ENCODE measurements at places on chromosomes 1 and 21.
A peak's percentile ranks its signal among the peaks of the same experiment; 100 is the strongest.

DNA sequence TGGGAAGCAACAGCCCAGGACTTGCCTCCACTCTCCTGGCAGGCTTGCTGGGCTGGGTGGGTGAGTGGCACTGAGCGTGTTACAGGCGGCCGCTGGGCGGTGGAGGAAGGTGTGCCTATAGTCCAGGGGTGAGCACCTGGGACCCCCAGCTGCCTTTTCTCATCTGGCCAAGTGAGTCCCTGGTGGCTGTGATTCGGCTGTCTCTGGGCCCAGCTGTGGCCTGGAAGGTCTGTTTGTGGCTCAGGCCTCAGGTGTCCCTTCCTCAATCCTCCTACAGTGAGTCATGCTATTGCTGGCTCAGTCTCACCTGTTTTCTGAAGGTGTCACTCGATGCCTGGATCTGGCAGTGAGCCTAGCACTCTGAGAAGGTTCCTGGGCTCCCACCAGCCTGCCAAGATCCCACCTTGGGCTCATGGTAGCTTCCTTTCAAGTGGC lies 564.2 kb downstream of the PTPRU start:
- no peak for DNase-seq

DNA sequence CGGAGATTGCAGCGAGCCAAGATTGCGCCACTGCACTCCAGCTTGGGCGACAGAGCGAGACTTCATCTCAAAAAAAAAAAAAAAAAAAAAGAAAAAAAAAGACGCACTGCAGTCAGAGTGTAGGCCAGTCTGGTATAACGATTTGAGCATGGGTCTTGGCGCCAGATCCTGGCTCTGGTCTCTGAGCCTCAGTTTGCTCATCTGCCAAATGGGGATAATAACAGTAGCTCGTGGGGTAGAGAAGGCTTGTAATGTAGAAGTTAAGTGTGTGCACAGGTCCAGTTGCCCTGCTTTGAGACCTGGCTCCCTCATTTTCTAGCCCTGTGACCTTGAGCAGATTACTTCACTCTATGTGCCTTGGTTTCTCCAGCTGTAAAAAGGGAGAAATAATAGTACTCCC lies 26.3 kb upstream of the GRHL3 start:
- DNase-seq = no peak

DNA sequence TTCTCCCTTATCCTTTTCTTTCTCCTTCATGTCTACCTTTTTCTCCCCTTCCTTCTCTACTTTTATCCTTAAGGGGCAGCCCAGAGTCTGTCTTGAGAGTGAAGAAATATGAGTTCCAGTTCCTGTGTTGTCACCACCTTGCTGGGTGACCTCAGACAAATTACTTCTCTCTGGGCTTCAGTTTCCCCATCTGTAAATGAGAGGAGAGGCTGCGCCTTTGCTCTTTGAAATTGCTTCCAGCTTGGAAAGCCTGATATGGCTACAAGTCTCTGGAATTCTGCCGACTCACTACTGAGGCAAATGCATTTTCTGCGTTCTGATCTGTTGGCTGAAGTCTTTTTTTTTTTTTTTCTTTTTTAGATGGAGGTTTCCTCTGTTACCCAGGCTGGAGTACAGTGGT lies 119.2 kb downstream of the SYF2 start:
- no peak for DNase-seq

DNA sequence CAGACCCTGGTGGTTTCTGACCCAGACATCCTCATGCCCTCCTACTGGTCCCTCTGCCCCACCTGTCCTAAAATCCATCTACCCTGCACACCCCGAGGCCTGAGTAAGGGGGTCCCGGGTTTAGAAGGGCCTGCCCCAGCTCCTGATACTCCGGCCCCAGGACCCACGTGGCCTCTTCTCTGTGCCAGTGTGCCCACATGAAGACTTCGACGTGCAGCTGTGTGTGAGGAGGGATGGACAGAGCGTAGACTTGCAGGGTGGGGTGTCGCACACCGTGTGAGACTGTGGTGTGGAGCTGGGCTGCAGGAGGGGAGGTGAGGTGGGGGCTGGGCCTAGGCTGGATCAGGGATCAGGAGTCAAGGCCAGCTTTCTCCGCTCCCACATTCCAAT lies 461.1 kb downstream of the PTPRU start:
- DNase-seq = no peak

- no peak for DNase-seq
These were observed 33.2 kb downstream of the RCSD1 start for GRCh38 chr1:167663002-167663772.

- no peak for DNase-seq
These were observed 59.8 kb upstream of the ETV3 start for GRCh38 chr1:157197906-157198435.

GRCh38 chr1:110184446-110184845 lies 25.7 kb upstream of the KCNC4 start:
- DNase-seq = no peak

DNA sequence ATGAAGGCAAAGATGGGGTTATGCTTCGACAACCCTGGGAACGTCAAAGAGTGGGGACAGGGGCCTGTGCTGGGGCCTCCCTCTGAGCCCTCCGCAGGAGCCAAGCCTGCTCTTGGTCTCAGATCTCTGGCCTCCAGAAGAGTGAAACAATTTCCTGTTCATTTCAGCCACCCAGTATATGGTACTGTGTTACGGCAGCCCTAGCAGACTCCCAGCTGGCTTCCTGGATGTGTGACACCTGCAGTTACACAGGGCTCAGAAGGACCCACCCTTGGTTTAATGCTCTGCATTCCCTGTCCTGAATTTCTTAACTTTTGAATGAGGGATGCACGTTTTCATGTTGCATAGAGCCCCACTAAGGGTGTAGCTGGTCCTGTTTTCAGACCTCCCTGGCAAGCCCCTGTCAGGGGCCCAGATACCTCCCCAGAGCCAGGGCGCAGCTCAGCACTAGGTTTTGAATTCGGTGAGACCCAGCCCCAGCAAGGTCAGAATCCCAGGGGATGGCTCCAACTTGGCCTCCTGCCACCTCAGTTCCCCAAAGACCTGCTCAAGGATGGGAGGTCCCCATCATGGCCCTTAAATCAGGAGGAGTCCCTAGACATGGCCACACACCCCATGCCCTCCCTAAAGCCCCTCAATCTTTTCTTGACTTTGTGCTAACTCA lies 79.0 kb upstream of the IFFO2 start:
- no peak for DNase-seq

GRCh38 chr21:43611598-43612369 lies 47.5 kb downstream of the HSF2BP start:
- DNase-seq = peak; percentile 29

DNA sequence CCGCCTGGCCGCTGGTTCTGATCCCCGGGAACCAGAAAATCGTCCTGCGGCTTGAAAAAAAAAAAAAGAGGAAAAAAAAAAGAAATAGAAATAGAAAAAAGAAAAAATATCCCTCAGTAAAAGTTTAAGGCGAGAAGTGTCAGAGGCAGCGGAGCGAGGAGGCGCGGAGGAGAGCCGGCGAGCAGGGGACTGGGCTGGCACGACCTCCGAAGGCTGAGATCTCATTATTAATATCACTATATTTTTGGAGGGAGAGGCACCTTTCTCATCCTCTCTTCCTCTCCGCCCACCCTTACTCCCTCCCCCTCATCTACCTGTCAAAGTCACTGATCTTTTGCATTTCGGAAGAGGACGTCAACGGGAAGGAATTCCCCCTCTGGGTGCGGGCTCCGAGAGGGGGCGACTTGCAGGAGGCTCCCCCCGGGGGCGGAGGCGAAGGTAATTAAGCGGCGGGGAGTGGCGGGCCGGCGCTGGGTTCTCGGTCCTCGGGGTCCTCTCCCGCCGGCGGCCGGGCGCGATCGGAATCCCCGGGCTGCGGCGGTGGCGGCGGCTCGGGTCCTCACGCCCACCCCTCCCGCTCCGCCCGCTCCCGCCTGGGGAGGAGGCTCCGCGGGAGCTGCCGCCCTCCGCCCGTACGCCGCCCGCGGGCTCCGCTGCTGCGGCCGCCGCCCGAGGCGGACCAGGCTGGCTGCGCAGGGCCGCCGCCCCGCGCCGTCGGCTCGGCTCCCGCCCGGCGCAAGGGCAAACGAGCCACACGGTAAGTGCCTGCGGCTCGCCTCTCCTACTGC lies at the start of gene NTNG1:
TSS of gene NTNG1 (plus strand) at position 337 of the 788 bp plus-strand sequence.
- DNase-seq = no peak

GRCh38 chr1:231929311-231929710 lies 302.7 kb downstream of the DISC1 start:
- no peak for DNase-seq

DNA sequence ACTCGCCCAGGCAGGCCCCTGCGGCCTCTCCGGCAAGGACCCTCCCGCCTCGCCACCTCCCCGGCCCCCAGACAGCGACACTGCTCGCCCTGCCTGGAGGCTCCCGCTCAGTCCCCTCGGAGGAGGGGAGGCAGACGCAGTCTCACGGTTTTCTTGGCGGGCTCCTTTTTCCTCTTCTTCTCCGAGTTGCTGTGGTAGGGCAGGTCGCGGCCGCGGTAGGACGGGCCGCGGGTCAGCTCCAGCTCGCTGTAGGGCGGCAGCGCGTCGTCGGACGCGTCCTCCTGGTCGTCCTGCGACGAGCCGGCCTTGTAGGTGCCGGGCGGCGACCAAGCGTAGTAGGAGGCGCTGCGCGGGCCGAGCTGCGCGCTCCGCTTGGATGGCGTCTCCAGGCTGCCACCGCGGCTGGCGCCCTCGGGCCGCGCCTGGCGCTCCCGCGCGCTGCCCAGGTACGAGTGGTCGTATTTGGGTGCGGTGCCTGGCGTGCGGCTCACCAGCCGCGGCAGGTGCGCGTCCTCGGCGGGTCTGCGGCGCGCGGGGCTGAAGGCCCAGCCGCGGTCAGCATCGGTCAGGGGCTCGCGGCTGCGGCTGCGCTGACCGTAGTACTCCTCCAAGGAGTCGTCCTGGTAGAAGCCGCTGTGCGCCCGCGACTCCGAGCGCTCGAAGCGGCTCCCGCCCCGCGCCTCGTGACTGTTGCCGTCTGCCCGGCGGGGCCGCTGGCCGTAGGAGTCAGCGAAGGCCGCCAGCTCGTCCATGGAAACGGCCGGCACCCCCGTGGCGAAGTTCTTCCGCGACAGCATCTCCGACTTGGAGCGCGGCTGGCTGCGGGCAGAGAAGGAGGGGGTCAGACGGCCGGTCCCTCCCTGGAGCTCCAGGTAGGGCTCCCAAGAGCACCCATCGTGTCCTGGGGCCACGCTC lies 44.8 kb upstream of the TADA1 start:
- no peak for DNase-seq

DNA sequence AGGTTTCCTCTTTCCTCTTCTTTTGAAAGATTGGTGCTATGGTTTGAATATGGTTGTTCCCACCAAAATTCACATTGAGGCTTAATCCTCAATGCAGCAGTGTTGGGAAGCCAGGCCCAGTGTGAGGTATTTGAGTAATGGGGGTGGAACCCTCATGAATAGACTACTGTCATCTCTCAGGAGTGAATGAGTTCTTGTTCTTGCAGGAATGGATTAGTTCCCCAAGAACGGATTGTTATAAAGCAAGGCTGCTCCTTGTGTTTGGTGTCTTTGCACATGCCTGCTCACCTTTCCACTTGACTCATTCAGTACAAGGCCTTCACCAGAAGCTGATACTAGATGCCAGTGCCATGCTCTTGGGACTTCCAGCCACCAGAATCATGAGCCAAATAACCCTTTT lies 223.2 kb downstream of the BACH1 start:
- no peak for DNase-seq

GRCh38 chr1:1624443-1625403 lies 7.2 kb upstream of the MMP23B start:
- no peak for DNase-seq

GRCh38 chr1:3774946-3775489 lies 2.5 kb downstream of the SMIM1 start:
- no peak for DNase-seq

GRCh38 chr1:242524571-242525359 lies at the start of gene PLD5:
TSS of gene PLD5 (minus strand) at chr1:242524697.
- no peak for DNase-seq

- no peak for DNase-seq
These were observed 1.0 kb downstream of the ST6GALNAC5 start for GRCh38 chr1:76868154-76868882.

GRCh38 chr21:38120984-38121855 lies 135.6 kb upstream of the KCNJ15 start:
- DNase-seq = no peak

Data from midbrain (tissue), 1 donor.